ENCODE measurements at places on chromosomes 3 and 15. TPM values are rescaled to one million over a fixed set of nuclear protein-coding genes. Genes with fewer than 3 reads are reported as not detected.

The ANKRD63 gene
- total RNA-seq, result 0.42 TPM

GRCh38 chr3:50486219-50486888, 17.1 kb downstream of the CACNA2D2 start:
- H3K4me1 ChIP-seq, result no peaks in the 10 kb centered on the region
- no peak overlapping the region for H3K27ac ChIP-seq
- no peak for DNase-seq
- peaks cover 4% of the 10 kb centered on the region for H3K27me3 ChIP-seq
- H3K4me3 ChIP-seq, result no peak overlapping the region
- no peaks in the 10 kb centered on the region for H3K36me3 ChIP-seq

DNA sequence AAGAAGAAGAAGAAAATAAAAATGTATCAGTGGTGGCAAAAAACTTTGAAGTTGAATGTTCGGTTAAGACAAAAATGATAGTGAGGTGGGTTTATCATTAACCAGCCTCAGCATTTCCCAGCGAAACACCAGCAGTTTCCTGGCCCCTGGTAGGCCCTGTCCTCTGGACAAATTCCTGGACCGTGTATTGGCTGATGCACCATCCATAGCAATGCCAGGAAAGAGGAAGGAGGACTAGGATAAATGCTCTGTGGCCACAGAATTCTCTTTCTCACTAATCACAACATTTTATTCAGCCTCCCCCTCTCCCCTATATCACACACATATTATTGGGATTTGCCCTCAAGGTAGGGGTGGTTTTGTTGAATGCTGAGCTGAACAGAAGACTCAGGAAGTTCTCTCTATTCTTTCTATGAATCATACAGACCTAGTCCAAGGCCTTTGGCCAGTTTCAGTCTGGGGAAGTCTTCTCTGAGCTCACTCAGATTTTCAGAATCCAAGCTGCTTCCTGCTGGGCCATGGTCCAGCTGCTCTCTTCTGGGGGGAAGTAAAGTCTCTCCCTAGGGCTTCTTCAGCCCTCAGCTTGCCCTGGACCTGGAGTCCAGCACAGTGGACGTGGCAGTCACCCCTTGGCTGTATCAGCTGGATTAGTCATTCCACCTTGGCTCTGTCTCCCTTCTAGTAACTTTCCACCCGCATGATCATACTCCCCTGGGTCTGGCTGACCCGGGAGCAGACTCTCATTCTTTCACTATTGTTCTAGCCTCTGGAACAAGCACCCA, 27.6 kb downstream of the SLC28A1 start:
- H3K27me3 ChIP-seq, result no peaks in the 10 kb centered on the region
- DNase-seq, result no peak
- peak overlapping the region; percentile 16 for H3K4me3 ChIP-seq
- peak overlapping the region; percentile 95 for H3K27ac ChIP-seq
- no peaks in the 10 kb centered on the region for H3K36me3 ChIP-seq

The TTLL13 gene
- total RNA-seq, result not detected

The SCAP gene
- 86.7 TPM for total RNA-seq

The CFAP20DC gene
- 1.4 TPM for total RNA-seq

DNA sequence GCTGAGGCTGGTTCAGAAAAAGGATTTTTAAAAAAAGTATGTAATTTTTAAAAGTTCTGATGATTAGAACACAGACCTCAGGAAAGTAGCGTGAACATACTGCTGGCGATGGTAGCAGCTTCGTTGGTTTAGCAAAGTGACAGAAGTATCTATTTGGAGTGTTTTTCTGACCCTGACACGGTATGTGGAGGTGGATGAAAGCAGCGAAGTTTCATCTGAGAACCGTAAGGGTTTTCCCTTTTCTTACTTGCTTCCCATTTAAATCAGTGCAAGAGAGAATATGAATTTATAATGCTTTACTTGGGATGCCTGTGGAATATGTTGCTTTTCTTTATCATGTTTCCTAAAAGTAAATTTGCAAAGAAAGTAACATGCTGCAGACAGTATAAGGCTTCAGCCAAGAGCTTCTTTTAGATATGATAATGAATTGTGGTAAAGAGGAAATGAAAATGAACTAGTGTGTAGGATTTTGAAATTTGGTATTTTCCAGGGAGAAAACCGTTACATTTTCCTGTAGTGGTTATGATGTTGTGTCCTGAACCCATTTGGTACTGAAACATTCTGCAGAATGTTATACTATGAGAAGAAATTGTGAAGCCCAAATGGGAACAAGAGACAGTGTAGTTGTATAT, 3.9 kb downstream of the CHST2 start:
- peaks cover 35% of the 10 kb centered on the region for H3K36me3 ChIP-seq
- no peak overlapping the region for H3K27ac ChIP-seq
- H3K27me3 ChIP-seq, result peaks cover 2% of the 10 kb centered on the region
- peak overlapping the region; percentile 38 for H3K4me3 ChIP-seq
- DNase-seq, result no peak
- peaks cover 58% of the 10 kb centered on the region for H3K4me1 ChIP-seq

The GOLGA8J gene
- total RNA-seq, result not detected

- H3K4me1 ChIP-seq, result peaks cover 15% of the 10 kb centered on the region
- no peak overlapping the region for H3K4me3 ChIP-seq
- peaks cover 5% of the 10 kb centered on the region for H3K27me3 ChIP-seq
- H3K36me3 ChIP-seq, result no peaks in the 10 kb centered on the region
- no peak overlapping the region for H3K27ac ChIP-seq
These were observed 196.2 kb upstream of the CFAP20DC start for GRCh38 chr3:59245859-59246501.

DNA sequence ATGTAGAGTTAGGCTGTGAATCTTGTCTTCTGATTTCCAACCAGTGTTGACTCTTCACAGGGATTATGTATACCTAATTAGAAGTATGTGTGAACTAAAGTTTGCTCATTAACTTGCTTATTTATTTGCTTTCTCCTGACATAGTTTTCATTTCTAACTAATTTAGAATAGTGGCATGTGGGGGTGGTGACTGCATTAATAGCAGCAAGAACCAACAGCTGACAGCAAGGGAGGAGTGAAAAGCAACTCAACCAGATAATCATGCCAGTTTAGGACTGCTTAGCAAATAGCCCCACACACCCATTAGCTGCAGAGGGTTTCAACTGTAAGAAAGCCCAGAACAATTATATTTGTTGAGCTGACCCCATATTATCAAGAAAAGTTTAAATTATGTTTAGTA, 3.8 kb downstream of the ST3GAL6 start:
- H3K27me3 ChIP-seq, result peaks cover 2% of the 10 kb centered on the region
- no peak for DNase-seq
- H3K27ac ChIP-seq, result no peak overlapping the region
- no peaks in the 10 kb centered on the region for H3K36me3 ChIP-seq

- no peak overlapping the region for H3K4me3 ChIP-seq
- DNase-seq, result no peak
- peaks cover 7% of the 10 kb centered on the region for H3K36me3 ChIP-seq
These were observed 115.8 kb upstream of the FLNB start for GRCh38 chr3:57892423-57892822.

The XIRP1 gene
- total RNA-seq, result not detected

DNA sequence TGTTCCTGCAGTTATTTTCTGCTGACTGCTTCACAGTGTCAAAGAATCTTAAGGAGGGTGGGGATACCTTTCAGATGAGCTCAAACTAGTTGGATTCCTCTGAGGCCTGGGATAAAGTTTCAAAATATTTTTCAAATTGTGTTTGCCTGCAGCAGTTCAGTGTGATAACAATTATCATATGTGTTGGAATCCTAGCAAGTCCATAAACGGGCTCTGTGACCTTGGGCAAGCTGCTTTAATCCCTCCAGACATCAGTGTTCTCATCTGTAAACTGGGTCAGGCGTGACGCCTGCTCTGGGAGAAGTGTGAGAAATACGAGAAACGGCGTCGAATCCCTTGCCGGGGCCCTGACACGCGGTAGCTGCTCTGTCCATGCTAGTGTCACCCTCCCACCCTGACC, 153.5 kb downstream of the UACA start:
- H3K4me3 ChIP-seq, result no peak overlapping the region
- peaks cover 1% of the 10 kb centered on the region for H3K36me3 ChIP-seq
- DNase-seq, result no peak
- peaks cover 37% of the 10 kb centered on the region for H3K4me1 ChIP-seq
- peaks cover 22% of the 10 kb centered on the region for H3K27me3 ChIP-seq
- H3K27ac ChIP-seq, result no peak overlapping the region

- H3K4me1 ChIP-seq, result no peaks in the 10 kb centered on the region
- no peak overlapping the region for H3K4me3 ChIP-seq
- DNase-seq, result no peak
- H3K36me3 ChIP-seq, result no peaks in the 10 kb centered on the region
- no peak overlapping the region for H3K27ac ChIP-seq
These were observed 96.4 kb downstream of the IL12A start for GRCh38 chr3:160084998-160085397.

DNA sequence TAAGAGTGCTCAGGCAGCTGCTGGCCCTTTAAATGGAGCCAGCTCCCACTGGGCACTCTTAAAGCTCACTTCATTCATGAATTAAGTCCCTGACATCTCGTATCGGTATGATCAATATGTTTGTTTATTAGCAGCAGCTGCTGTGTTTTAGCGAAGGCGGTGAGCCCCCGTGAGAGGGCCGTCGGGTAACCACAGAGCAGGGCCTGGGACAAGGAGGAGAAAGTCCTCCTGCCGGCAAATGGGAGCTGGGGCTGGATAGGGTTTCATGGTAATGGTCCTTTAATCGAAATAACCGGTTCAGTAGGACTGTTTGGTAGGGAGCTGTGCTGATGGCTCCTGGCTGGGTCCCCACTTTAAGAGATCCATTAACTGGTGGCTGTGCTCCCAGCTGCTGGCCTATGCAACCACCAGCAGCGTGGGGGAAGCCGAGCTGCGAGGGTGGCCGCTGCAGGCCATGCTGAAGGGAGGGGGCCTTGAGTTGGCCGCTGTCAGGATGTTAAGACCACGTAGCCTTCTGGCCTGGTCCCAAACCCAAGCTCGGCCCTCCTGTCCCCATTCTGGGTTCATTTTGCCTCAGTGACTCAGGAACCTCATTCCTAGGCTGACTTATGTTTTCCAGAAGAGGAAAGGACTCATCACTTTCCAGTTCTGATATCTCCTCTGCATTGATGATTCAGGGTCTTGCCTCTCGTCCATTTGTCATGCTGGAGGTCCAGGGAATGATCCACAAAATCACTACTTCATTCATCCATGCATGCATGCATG, 67.6 kb upstream of the NTRK3 start:
- H3K4me3 ChIP-seq, result no peak overlapping the region
- H3K4me1 ChIP-seq, result no peaks in the 10 kb centered on the region
- no peaks in the 10 kb centered on the region for H3K36me3 ChIP-seq
- no peaks in the 10 kb centered on the region for H3K27me3 ChIP-seq
- H3K27ac ChIP-seq, result no peak overlapping the region

DNA sequence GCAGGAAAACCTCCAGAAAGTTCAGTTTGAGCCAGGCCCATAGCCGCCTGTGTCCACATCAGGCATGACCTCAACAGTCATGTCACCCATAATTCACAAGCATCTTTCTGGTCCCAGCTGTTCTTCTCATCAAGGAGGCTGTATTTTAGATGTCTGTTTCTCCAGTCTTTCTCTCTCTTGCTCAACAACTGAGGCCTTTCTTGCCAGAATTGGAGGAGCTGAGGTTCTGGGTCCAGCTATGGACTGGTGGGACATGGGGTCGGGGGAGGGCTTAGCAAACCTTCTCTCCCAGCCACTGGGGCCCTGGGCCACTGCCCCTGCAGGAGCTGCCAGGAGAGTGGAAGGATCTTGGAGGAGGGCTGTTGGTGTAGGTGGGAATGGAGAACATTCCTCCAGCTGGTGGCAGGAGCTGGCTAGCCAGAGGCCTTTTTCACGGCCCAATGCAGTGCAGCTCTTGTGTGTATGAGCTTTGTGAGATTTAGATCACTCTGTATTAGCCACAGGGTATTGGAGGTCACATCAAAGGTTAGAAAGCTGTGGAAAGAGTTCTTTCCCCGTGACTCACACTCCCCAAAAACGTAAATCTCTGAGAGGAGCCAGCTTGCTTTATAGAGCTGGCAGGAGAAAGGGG, 23.5 kb downstream of the MAGEF1 start:
- DNase-seq, result no peak
- peak overlapping the region; percentile 82 for H3K27ac ChIP-seq
- H3K36me3 ChIP-seq, result no peaks in the 10 kb centered on the region
- no peak overlapping the region for H3K4me3 ChIP-seq
- peaks cover 77% of the 10 kb centered on the region for H3K4me1 ChIP-seq
- no peaks in the 10 kb centered on the region for H3K27me3 ChIP-seq
